ENCODE measurements at places on chromosomes 11 and 22. TPM values are rescaled to one million over a fixed set of nuclear protein-coding genes. Genes with fewer than 3 reads are reported as not detected.
A peak's percentile ranks its signal among the peaks of the same experiment; 100 is the strongest.

DNA sequence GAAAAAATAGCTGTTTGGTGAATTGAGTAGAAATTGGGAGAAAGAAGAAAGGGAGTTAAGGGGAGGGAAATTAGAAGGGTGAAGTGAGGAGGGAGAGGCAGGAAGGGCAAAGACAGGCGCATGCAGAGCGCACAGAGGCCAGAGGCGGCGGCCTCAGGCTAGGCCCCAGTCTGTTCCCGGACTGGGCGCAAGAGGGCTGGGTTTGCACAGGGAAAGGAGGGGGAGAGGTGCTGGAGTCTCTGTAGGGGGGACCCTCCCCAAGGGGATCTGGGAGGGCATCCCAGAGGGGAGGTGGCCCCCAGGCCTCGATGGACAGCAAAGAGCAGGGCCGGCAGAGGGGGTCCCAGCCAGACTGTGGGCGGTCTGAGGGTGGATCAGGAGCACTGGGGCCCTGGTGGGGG, 1.3 kb upstream of the FLRT1 start:
- no peak overlapping the region for H3K27ac ChIP-seq
- H3K4me1 ChIP-seq: peaks cover 7% of the 10 kb centered on the region
- H3K27me3 ChIP-seq: peaks cover 52% of the 10 kb centered on the region
- no peaks in the 10 kb centered on the region for H3K36me3 ChIP-seq

DNA sequence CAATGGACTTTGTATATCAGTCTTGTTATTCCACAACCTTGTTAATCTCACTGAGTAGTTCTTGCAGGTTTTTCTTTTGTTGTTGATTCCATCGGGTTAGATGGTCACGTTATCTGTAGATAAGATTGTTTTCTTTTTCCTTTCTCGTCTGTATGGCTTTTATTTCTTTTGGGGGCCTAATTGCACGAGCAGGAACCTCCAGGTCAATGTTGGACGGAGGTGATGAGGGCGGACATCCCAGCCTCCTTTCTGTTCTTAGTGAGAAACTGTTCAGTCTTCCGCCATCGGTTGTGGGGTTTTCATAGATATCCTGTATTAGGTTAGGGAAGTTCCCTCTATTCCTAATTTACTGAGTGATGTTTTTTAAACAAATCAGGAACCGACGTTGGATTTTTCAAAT, 4.8 kb upstream of the PRR33 start:
- no peak overlapping the region for H3K4me3 ChIP-seq
- H3K4me1 ChIP-seq: peaks cover 25% of the 10 kb centered on the region

Gene MUC5B
- total RNA-seq: not detected

Gene PPP1R14B
- total RNA-seq: 45.5 TPM

DNA sequence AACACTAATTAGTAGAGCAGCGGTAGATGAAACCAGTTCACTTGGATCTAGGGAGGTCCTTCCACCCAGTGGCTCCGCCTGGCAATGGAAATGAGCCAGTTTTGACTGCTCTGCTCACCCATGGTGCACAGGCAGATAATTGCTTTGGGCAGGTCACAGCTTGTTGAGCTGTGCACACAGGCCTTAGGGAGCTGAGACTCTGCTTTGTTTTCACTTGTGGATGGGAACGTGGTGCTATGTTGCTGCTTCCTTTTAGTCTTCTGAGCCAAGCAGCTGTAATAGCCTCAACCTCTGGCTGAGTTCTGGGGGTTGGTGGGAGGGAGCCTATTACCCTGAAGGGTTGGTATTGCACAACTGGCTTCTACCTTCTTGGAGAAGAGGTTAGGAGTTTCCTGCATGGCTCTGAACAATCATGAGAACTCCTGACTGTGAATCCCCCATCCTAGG, 262.3 kb upstream of the MTNR1B start:
- H3K4me3 ChIP-seq: no peak overlapping the region
- no peaks in the 10 kb centered on the region for H3K36me3 ChIP-seq
- H3K4me1 ChIP-seq: no peaks in the 10 kb centered on the region
- no peak overlapping the region for H3K27ac ChIP-seq
- DNase-seq: no peak

DNA sequence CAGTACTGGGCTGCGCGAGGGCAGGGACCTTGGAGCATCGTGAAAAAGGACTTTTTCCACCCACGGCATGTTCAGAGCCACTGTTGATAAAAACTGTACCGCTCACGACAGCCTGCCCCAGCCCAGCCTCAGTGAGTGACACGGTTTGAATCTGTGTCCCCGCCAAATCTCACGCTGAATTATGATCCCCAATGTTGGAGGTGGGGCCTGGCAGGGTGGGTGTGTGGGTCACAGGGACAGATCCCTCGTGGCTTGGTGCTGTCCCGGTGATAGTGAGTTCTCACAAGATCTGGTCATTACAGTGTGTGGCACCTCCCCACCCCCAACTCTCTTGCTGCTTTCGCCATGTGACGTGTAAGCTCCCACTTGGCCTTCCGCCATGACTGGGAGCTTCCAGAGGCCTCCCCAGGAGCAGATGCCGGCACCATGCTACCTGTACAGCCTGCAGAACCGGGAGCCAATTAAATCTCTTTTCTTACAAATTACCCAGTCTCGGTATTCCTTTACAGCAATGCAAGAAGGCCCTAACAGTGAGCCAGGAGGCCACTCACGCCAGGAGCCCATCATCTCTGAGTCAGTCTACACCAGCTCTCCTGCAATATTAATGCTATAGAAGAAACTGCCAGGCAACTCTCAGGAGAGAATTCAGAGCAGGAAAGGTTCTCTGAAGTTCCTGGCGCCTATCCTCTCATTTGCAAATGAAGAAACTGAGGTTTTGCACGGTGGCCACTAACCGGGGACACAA, 1.3 kb downstream of the TOLLIP start:
- H3K4me3 ChIP-seq: peak overlapping the region; percentile 83
- DNase-seq: no peak
- no peaks in the 10 kb centered on the region for H3K27me3 ChIP-seq
- no peaks in the 10 kb centered on the region for H3K36me3 ChIP-seq
- peak overlapping the region; percentile 68 for H3K27ac ChIP-seq

DNA sequence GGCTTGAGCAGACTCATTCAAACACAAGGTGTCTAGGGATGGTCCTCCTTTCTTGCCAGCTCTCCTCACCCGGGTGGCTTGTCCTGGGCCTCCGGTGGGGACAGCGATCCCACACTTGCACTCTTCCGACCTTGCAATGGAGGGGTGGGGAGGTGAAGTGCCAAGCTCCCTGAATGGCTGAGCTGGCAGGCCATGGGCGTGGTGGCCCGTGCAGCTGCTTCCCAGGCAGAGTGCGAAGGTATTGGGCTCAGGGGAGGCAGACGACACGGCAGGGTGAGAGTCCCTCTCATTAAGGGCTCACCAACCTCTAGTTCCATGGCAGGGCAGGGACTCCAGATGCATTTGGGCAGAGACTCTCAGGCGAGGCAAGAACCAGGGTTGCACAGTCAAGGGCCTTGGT, 11.0 kb upstream of the RASL10A start:
- H3K4me3 ChIP-seq: no peak overlapping the region
- no peaks in the 10 kb centered on the region for H3K27me3 ChIP-seq
- no peaks in the 10 kb centered on the region for H3K4me1 ChIP-seq
- no peak overlapping the region for H3K27ac ChIP-seq

DNA sequence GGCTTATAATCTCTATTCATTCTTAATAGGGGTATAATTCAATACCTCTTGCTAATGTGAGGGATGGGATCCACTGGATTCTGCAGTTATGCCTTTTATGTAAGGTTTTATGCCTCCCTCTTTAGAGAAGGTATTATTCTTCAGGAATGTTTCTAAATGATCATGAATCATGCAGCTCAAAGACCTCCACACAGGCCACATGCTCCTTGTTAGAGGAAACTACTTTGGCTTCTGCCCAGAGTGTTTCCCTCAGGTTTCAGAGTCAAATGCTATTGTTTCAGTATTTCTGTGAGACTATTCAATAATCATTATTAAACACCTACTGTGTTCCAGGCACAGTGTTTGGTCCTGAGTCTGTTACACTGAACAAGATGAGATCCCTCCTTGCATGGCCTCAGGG, 115.9 kb downstream of the RAB38 start:
- no peak overlapping the region for H3K4me3 ChIP-seq
- H3K4me1 ChIP-seq: no peaks in the 10 kb centered on the region
- no peak for DNase-seq

Gene SAA1
- total RNA-seq: not detected

Gene MUC5AC
- not detected for total RNA-seq

Gene SRSF8
- 124 TPM for total RNA-seq

GRCh38 chr22:43889860-43890253, 2.0 kb downstream of the PNPLA5 start:
- H3K27me3 ChIP-seq: peaks cover 71% of the 10 kb centered on the region
- no peak for DNase-seq
- H3K27ac ChIP-seq: no peak overlapping the region
- no peaks in the 10 kb centered on the region for H3K36me3 ChIP-seq
- H3K4me1 ChIP-seq: no peaks in the 10 kb centered on the region

GRCh38 chr11:16336204-16336603, 20.1 kb downstream of the SOX6 start:
- H3K4me3 ChIP-seq: no peak overlapping the region
- H3K27ac ChIP-seq: no peak overlapping the region
- no peaks in the 10 kb centered on the region for H3K36me3 ChIP-seq
- no peaks in the 10 kb centered on the region for H3K27me3 ChIP-seq
- no peak for DNase-seq
- no peaks in the 10 kb centered on the region for H3K4me1 ChIP-seq

- peak overlapping the region; percentile 93 for H3K27ac ChIP-seq
- H3K36me3 ChIP-seq: peaks cover 30% of the 10 kb centered on the region
- no peak overlapping the region for H3K4me3 ChIP-seq
- no peak for DNase-seq
These were observed 5.4 kb upstream of the SORL1 start for GRCh38 chr11:121446752-121447156.
